Osteoblast (primary cell): ENCODE measurements at places on chromosomes 7 and 10. TPM values are rescaled to one million over a fixed set of nuclear protein-coding genes. Genes with fewer than 3 reads are reported as not detected.

The DOCK1 gene
- 80.3 and 106 TPM in 2 replicates for total RNA-seq

- no peaks in the 10 kb centered on the region for H3K36me3 ChIP-seq
- H3K27ac ChIP-seq, result no peak overlapping the region
- no peak overlapping the region for H3K4me3 ChIP-seq
- no peak for DNase-seq
- H3K4me1 ChIP-seq, result peaks cover 6% of the 10 kb centered on the region
These were observed 3.3 kb downstream of the GRB10 start for GRCh38 chr7:50779427-50779826.

The WNT8B gene
- not detected in 2 replicates for total RNA-seq

DNA sequence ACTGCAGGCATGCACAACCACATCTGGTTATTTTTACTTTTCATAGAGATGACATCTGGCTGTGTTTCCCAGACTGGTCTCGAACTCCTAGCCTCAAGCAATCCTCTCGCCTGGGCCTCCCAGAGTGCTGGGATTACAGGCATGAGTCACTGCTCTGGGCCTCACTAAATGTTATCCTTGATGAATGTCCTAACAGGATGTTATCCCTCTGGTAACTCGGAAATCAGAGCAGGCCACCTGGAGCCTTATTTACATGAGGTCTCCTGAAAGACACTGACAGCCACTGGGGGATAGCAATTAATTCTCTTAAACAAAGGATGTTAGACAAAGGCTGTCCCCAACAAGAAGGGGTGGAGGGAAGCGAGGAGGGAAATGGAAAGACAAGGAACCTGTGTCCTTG lies 4.5 kb upstream of the ZNF438 start:
- H3K36me3 ChIP-seq, result no peaks in the 10 kb centered on the region
- H3K27me3 ChIP-seq, result no peaks in the 10 kb centered on the region
- no peak for DNase-seq
- H3K4me1 ChIP-seq, result peaks cover 22% of the 10 kb centered on the region

- no peak for DNase-seq
- H3K4me3 ChIP-seq, result no peak overlapping the region
- H3K4me1 ChIP-seq, result no peaks in the 10 kb centered on the region
- no peak overlapping the region for H3K27ac ChIP-seq
- peaks cover 5% of the 10 kb centered on the region for H3K36me3 ChIP-seq
These were observed 9.9 kb downstream of the DCLRE1A start for GRCh38 chr10:113843972-113844485.

DNA sequence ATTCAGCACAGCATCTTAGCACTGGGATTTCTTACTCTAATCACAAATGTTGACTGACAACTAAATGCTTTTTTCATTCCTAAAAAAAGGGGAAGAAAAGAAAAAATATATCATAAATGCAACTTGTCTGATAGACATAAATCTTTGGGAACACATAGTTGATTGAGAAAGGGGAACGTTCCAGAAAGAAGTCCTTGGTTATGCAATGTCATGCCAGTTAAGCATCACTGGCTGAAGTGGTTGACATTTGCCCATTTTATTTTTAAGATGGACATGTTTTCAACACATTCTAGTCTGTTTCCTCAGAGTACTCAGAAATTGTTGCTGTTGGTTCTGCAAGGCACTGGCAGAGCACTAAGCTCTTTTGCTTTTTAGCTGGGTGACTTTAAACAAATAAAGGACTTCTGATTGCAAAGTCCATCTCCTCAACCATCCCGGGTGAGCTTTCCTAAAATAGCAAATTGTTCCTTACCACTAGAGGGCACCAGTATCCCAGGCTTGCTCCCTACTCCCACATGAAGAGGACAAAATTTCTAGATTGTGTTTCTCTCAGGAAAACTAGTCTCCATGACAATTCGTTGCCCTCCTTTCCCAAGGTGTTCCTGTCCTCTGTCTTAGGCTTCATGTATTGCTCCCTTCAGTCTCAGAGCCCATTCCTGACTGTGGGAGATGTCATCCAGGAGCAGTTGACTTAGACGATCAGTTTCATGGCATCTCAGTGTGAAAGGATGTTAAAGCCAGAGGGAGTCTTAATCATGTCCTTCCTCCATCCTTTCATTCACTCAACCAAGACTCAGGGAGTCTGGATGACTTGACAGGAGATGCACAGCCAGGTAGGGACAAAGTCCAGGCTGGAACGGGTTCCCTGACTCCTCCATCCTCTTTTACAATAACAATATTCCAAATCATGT lies 23.9 kb downstream of the OPALIN start:
- H3K4me3 ChIP-seq, result no peak overlapping the region
- no peak overlapping the region for H3K27ac ChIP-seq

The NUTM2E gene
- total RNA-seq, result not detected in 2 replicates
